ENCODE measurements at places on chromosomes 11 and 22. TPM values are rescaled to one million over a fixed set of nuclear protein-coding genes. Genes with fewer than 3 reads are reported as not detected.

DNA sequence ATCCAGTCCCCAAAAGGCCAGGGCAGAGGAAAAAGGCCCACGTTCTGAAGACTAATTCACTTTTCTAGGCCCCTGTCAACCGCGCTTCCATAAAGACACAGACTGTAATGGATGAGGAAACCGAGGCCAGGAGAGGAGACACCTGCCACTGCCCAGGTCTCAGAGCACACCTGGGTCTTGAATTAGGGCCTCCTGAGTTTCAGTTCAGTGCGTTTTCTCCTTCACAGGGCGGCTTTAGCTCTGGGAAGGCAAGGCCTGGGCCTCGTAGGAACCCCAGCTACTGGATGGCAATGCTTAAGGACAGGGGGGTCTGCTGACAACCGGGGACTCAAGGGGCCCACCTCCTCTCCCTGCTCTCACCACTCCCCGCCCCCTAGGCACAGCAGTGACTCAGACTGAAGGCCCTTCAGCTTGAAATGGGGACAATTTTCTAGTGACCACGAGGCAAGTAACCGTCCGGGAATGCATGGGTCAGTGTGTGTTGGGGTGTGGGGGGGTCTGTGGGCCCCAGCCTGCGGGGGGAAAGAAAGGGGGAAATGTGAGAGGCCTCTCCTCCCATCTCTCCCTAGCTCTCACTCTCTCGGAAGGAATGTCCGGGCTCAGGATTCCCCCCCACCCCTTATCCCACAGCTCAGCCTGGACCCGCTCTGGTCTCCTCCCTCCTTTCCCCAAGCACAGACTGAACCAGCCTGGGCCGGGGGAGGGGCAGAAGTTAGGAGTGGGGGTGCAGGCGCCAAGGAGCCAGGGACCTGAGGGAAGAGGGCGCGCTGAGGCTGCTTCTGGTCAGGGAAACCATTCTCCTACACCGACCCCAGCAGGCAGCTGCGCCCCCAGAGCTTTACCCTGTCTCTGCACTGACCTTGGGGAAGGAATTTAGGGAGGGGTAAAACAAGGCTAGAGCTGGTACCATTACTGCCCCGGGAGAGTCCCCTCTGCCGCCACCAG is 17.2 kb downstream of the CREB3L1 start:
- no peak for DNase-seq

DNA sequence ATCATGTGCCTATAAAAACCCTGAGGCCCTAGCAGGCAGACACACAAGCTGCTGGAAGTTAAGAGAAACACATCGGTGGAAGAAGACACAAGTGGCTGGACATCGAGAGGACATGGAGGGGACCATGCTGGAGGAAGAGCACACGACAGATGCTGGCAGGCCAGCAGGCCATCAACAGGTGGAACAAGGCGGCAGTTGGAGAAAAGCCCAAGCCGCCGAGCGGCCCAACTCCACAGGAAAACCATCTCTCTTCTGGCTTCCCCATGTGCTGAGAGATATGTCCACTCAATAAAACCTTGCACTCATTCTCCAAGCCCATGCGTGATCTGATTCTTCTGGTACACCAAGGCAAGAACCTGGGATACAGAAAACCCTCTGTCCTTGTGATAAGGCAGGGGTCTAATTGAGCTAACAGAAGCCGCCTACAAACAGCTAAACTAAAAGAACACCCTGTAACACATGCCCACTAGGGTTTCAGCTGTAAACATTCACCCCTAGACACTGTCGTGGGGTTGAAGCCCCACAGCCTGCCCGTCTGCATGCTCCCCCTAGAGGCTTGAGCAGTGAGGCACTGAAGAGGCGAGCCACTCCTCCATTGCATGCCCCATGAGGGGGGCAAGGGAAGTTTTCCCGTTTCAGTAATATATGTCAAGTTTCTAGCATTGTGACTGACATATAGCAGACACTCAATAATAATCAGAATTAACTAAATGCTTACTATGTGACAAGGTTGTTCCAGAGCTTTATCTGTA is 39.0 kb upstream of the MMP20 start:
- no peak for DNase-seq

Gene RELT
- total RNA-seq, result 4.4 TPM

Gene ARHGAP8
- total RNA-seq, result 5.3 TPM

Gene TECTA
- 0.50 TPM for total RNA-seq
